ENCODE measurements at places on chromosomes 1 and 21.

GRCh38 chr1:13783551-13783950 lies 83.6 kb downstream of the PRDM2 start:
- no peak for DNase-seq

DNA sequence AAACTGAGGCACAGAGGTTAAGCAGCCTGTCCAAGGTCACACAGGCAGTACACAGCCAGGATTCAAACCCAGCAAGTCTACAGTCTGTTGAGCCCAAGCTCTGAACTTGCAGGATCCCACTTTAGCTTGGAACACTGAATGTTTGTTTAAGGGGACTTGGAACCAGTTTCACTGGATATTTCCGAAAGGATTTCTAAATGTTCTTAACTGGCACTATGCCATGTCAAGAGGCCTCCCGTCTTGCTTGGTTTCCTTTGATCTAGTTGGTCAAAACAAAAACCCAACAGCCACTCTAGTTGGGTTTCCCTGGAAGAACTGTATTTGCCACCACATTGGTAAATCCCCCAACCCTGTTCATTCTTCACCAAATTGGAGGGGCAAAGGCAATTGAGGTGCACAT lies 317.6 kb upstream of the KAZN start:
- no peak for DNase-seq

DNA sequence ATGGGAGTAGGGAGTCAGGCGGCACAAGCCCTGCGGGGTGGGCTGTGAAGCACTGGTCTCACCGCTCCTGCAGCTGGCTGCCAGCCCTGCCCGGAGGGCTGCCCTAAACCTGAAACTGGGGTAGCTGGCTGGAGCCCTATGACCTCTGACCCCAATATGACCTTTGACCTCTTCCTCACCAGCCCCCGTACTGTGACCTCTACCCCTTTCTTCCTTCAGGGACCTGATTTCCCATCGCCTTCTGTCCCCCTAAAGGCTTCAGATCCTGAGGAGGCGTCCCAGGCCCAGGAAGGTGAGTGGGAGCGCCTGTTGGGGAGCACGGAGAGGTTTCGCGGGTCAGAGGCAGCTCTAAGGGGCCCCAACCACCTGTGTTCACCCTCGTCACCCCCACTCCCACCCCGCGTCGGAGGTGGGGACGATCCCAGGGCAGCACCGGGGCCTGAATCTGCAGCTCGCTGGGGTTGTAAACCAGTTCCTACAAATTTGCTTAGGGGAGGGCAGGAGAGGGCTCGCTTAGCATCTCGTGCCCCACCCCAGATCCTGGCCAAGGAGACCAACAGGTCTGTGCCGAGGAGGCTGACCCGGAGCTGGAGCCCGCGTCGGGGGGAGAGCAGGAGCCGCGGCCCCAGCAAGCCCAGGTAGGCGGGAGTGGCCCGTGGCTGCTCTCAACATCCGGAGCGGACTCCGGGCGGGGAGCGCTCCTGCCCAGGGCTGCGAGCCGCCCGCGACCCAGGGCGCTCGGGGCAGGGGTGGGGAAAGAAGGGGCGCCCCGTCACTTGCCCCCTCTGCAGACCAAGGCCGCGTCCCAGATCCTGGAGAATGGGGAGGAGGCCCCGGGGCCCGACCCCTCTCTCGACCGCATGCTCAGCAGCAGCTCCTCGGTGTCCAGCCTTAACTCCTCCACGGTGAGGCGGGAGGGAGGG lies 7.3 kb downstream of the SYTL1 start:
- peak; percentile 33 for DNase-seq

- DNase-seq = no peak
Observed at GRCh38 chr1:99992760-99993467, 23.1 kb downstream of the SLC35A3 start.

- DNase-seq = no peak
Observed at GRCh38 chr1:2430592-2430973, 18.2 kb upstream of the PEX10 start.

- no peak for DNase-seq
Observed at GRCh38 chr1:108038653-108039236, 73.8 kb upstream of the VAV3 start.

DNA sequence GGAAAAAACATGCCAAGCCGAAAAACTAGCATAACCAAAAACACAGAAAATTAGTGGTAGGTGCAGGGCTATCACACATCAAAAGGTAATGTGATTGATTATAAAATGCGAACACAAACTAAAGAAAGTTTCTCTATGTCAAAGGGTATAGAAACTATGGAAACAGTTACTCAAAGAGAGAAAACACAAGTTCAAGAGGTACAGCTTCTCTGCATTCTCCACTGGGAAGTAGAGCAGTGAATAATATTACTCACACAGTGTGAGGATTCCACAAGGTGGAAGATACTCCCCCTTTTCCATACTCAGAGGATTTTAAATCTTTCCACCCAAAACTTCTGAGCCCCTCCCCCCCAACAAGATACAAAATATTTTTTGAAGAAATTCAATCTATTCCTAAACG lies 18.6 kb downstream of the AKT3 start:
- DNase-seq = no peak

Measured in right cardiac atrium (tissue), 5 donors.